ENCODE measurements at places on chromosomes 5 and 9.

DNA sequence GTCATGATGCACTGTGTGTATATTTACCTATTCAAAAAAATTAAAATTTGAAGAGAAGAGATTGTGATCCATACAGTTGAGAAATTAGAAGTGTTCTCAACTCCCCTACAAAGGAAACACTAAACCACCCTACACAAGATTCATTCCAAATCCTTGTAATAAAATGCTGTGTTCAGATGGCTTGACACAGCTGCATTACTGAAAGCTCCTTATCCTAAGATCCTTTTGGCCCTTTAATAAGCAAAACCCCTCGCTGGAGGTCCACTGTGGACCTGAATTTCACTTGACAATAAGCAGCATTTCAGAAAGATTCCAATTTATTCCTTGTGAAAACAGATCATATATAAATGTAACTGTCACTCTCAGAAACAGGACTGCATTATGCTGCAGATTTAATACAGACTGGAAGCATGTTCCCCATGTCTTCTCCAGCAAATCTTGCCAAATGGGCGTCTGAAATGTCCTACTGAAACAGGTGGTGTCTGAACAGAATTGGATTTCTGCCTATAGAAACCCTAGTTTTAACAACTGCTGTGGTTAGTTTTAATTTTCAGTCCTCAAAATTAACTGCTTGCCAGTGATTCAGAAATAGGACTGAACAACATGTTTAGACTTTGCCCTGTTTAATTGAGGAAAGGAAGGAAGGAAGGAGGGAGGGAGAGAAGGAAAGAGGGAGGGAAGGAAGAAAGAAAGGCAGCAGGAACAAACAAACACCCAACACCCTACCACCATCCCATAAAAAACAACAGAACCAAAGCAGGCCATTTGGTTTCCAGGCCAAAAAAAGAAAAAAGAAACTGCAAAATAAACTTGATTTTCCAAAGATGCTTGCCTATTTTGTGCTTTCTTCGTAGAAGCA is 179.6 kb downstream of the MLLT3 start:
- DNase-seq: no peak

DNA sequence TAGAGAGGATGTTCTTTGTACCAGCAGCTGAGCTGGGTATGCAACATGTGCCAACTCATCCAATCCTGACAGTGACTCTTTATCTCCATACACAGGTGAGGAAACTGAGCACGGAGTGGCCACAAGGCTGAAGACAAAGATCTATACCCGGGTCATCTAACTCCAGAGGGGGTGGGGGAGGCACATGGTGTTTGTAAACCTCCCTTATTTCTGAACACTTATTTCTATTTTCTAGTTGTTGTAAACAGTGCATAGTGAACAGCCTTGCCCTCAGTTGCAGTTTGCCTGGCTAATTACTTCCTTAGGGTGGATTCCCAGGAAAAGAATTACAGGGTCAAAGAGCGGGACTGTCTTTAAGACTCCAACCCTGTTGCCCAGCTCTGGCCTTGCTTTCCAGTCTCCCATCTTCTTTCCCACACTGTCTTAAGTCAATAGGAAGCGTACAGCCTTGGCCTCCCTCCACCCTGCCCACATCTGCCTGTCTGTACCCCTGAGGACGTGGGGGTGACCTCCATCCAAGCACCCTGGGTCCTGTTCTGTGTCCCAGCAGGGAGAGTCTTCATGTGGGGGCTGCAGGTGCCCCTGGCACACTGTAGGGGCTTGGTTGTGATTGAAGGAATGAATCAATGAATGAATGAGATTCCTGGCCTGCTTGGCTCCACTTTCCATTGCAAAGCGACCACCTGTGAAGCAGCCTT is 13.2 kb upstream of the FIBCD1 start:
- DNase-seq: peak; percentile 32

DNA sequence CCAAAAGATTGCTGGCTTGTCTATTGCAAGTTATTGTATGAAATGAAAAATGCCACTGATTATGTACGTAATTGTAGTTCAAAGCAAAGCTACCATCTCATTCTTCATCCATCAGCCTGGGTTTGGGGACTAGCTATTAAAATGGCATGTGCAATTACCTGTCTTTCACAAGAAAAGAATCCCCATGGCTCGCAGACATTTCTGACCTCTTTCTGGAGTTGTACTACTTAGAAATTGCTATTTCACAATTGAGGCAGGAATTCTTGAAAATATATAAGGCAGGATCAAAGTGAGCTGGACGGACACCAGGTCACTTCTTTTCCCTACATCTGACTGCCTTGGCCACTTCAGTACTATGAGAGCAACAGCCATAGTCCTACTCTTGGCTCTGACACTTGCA is at the start of gene SPINK9:
TSS of gene SPINK9 (plus strand) at position 301 of the 400 bp plus-strand sequence. CDS start at position 356, 55 bp downstream.
- no peak for DNase-seq

DNA sequence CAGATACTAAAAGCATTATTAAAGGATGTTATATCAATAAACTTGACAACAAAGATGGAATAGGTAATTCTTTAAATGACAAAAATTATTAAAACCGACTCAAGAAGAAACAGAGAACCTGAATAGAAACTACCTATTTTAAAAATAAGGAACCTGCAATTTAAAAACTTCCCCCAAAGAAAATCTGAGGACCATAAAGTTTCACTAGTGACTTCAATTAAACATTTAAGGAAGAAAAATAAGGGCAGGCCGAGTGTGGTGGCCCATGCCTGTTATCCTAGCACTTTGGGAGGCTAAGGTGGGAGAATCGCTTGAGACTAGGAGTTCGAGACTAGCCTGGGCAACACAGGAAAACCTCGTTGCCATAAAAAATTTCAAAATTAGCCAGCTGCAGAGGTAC is 99.6 kb downstream of the FANCC start:
- no peak for DNase-seq

GRCh38 chr5:30878746-30879145 is 314.7 kb upstream of the CDH6 start:
- DNase-seq: no peak

- no peak for DNase-seq
Measured at GRCh38 chr5:54332720-54333119, 22.3 kb upstream of the ARL15 start.

GRCh38 chr5:151456321-151456940 is 9.0 kb downstream of the SLC36A1 start:
- no peak for DNase-seq

DNA sequence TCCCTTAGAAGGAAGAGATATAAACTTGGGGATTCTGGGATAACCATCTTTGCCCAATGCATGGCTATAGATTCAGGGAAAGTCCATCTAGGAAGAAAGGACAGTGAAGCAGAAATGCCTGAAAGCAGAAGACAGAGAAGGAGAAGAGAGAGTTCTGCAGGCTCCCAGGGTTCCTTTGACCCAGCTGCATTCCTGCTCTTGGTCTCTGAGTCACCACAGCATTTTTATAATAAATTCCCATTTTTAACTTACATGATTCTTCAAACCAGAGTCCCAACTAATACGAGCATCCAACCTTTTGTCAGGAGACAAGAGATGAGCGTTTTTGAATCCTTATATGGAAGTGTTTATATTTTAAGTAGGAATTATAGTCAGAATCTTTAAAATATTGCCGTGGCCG is 12.0 kb upstream of the AOPEP start:
- DNase-seq: no peak

DNA sequence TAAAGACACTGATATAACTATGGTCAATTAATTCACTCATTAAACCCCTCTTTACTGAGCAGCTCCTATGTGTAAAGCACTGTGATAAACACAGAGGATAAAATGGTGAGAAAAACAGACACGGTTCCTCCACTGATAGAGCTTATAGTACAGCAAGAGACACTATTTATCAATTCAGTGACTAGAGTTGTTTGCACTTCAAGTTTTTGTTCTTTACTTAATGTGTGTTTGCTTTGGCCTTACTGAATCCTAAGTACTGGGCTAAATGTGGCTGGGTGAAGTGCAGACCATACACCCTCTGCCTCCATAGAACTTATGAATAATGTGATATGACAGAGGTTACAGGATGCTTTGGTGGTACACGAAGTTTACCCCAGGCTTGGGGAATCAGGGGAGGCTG is 80.1 kb upstream of the ITGA1 start:
- no peak for DNase-seq

DNA sequence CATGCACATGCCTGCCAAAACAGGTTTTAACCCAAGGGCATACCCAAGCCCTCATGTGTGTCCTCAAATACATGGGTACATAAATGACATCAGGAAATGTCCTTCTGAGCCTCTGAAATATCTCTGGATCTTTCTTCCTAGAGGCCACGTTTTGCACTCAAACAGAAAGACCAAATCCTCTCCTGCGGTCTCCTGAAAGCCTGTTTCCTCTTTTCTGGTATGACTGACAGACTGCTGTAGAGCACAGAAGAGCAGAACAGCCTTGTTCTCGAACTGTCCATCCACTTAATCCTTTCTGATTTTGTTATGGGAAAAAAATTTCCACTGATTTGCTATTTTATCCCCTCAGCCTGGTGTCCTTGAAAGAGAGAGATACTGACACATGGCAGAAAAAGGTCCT is 107.2 kb downstream of the ASTN2 start:
- DNase-seq: no peak

GRCh38 chr9:89817151-89817950 is 212.5 kb downstream of the GADD45G start:
- no peak for DNase-seq

DNA sequence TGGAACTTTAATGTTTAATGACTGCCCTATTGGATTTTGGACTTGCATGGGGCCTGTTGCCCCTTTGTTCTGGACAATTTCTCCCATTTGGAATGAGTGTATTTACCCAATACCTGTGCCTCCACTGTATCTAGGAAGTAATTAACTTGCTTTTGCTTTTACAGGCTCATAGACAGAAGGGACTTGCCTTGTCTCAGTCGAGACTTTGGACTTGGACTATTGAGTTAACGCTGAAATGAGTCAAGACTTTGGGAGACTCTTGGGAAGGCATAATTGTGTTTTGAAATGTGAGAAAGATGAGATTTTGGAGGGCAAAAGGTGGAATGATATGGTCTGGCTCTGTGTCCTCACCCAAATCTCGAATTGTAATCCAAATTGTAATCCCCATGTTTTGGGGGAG is 368.2 kb downstream of the PDE4D start:
- no peak for DNase-seq

DNA sequence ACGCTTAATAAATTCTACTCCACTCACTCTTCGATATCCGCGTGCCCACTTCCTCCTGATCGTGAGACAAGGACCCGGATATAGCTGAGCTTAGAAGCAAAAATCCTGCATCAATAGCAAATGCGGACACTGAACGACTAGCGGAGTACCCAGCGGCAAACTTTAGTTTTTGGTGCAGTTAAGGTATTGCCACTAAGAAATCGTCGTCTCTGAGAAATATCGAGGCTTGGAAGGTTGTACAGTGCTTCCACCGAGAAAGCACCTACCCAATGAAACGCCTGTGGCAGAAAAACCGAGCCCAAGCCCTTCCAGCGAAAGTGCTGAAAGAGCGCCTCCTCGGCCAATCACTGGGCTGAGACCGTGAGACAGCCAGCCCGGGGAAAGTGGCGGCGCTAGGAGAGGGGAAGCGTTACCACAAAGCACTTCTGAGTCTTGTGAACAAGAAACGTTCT is 32.2 kb downstream of the ANXA2R start:
- peak; percentile 49 for DNase-seq

DNA sequence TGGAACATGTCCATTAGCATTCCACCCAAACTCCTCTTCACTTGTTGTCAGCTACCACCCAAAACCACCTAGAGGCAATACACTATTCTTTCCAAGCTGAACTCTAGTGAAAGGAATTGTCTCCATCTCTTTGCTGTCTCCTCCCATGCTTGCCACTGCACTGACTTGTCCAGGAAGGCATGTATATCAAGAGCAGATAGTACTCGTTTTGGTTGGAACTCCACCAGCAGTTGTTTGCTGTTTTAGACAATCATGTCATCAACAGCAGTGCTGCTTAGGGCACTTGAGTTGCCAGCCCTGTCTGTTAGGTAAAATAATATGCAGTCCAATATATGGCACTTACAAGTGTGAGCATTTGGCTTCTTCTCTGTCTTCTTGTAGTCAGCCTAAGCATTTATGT is 80.0 kb upstream of the SAP30L start:
- DNase-seq: peak; percentile 63

- peak; percentile 59 for DNase-seq
Measured at GRCh38 chr5:321230-321725, at the start of gene AHRR. AHRR (plus strand) TSS chr5:321714; CDS start chr5:343903, 22,189 bp downstream.

DNA sequence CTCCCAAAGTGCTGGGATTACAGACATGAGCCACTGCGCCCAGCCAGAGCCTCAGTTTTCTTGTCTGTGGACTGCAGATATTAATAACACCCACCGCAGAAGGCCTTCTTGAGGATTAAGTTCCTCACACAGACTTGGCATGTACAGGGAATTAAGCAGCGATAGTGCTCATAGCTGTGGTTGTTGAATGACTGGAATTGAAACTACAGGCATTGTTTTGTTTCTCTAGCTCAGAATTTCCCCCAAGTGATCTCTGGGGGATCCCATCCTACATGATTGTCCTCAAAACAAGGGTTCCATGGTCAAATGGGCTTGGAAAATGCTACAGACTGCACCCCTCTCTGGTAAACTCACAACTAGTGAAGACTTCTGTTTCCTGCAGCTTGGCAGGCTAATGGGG is 44.2 kb upstream of the TDRD7 start:
- DNase-seq: no peak

DNA sequence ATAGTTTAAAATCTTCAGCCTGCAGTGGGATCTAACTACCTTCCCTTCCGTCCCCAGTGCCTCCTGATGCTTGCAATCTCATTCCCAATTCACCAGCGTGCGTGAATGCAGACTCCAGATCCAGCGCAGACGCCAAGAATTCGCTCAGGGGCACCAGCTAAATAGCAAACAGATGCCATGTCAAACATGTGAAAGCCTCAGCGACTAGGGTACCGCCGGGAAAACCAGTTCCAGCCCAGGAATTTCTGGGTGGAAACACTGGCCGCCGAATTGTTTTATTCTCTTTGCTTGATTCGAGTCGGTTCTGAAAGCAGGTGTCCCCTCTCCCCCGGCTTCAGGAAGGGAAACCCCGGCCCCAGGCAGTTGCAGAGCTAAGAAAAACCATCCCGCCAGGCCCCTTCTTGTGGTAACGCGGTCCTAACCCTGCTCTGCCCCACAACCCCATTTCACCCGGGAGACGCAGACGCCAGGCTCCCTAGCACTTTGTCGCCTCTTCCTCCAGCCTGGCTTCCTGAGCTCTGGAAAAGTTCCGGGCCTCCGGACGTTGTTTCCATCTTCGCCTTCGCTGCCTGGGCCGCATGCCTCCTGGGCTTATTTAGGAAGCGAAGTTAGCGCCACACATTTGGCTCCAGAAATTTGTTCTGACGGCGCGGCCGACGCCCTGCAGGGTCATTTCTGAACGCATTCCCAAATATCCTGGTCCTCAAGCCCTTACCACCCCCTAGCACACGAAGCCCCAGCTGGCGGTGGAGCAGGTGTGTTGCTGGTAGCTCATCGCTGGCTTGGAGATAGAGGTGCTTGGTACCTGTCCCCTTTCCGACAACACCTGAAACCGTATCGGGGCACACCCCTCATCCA is 665 bp upstream of the LVRN start:
- DNase-seq: no peak

- peak; percentile 49 for DNase-seq
Measured at GRCh38 chr5:56142614-56143372, 90.3 kb downstream of the ANKRD55 start.

- peak; percentile 17 for DNase-seq
Measured at GRCh38 chr5:130871346-130872086, 293.5 kb downstream of the HINT1 start.

GRCh38 chr5:14869668-14870164 is 1.9 kb downstream of the ANKH start:
- DNase-seq: no peak
